Activated T-cell treated with anti-CD3 and anti-CD28 coated beads, Interleukin-2, amount 50 U/mL, for 24 hours (primary cell): ENCODE measurements at places on chromosomes 7 and 10.
A peak's percentile ranks its signal among the peaks of the same experiment; 100 is the strongest.

- DNase-seq: no peak
These were observed 73.2 kb upstream of the GPR158 start for GRCh38 chr10:25101461-25102146.

GRCh38 chr7:9022456-9022855 lies 589.0 kb downstream of the NXPH1 start:
- DNase-seq: no peak

GRCh38 chr10:116126239-116126638 lies 146.8 kb downstream of the GFRA1 start:
- DNase-seq: no peak

DNA sequence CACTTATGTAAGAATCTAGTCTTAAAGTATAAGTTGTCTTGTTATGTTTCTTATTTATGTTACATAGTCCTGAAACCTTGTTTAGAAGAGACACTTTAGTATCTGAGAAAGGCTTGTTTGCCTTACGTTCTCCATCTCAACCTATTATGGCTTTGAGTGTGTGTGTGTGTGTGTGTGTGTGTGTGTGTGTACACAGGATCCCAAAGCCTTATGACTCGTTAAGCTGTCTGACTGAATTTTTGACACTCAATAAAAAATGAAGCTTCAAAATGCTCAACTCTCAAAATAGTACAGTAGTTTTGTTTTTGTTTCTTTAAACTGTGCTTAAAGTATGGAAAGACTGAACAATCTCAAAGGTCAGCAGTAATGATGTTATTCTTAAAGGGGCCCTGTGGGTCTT lies 18.0 kb downstream of the CALU start:
- no peak for DNase-seq

GRCh38 chr10:28266449-28267224 lies 36.2 kb downstream of the MPP7 start:
- DNase-seq: no peak

- no peak for DNase-seq
These were observed 367.8 kb upstream of the ZMIZ1 start for GRCh38 chr10:78700816-78701520.

DNA sequence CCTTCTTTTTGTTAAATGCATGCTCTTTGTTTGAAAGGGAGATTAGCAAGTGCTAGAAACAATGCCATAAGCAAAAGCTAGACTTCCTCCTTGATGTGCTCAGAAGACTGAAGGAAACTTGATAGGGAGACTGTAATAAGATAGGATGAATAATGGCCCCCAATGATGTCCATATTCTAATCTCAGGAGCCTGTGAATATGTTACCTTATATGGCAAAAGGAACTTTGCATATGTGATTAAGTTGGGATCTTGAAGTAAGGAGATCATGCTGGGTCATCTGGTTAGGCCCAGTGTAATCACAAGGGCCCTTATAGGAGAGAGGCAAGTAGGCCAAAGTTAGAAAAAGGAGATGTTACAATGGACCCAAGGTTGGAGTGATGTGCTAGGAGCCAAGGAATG lies 13.6 kb upstream of the LIPM start:
- DNase-seq: no peak

DNA sequence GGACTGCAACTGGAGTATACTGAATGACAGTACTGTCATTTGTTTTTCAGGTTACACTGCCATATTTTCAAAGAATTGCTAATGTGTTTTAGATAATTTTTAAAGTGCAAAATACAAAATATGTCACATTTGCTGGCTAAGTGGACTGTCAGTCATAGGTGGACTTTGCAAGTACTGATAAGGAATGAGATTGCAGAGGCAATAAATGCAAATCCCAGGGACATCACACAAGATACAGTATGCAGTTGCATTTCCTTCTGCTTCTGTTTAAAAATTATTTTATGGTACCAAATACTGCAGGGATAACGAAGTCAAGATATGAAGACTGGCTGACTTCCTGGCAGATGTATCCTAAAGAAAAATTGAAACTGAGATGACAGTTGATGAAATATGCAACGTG lies 237.6 kb upstream of the MAGI2 start:
- DNase-seq: no peak

DNA sequence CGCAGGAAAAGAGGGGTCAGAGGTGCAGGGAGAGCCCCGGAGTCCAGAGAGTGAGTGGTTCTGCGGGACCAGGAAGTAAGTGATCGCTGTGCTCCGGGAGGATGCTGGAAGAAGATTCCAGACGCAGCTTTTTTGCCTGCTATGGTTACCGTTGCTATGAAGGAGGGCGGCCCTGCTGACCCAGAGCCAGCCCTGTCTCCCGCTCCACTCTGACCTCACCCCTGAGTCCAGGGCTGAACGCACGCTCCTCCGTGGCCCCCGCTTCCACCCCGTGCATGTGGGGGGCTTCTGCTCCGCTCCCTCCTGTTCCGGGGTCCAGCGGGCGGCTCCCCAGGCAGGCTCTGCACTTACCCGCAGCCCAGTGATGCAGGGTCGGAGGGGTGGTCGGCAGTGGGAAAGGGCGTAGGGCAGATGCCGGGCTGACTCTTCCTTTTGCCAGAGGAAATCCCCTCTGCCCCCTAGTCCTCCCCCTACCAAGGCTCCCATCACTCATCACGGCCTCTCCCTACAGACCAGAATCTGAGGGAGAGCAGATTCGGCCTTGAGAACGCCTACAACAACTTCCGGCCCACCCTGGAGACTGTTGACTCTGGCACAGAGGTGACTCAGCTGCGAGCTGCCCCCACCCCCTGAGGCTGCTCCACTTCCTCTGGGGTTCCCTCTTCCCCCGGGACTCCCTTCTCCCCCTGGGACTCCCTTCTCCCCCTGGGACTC lies 2.7 kb upstream of the MUC17 start:
- DNase-seq: peak; percentile 69

DNA sequence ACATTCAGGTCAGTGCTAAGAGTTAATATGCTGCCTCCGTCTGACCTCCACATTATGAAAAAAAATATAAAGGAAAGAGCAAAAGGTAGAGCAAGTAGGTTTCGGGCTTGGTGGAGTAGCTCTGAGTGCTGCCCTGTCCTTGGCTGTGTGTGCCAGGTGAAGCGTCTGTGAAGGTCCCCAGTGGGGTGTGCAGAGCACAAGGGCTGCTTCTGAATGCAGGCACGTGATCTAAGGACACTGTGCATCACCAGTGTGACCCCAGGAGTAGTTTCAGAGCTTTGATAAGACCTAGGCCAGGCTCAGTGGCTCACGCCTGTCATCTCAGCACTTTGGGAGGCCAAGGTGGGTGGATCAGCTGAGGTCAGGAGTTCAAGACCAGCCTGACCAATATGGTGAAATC lies 36.0 kb downstream of the KLF6 start:
- no peak for DNase-seq

- no peak for DNase-seq
These were observed 40.9 kb upstream of the FHIP2A start for GRCh38 chr10:114780577-114781184.
